ENCODE measurements at places on chromosomes 12 and 14. TPM values are rescaled to one million over a fixed set of nuclear protein-coding genes. Genes with fewer than 3 reads are reported as not detected.

DNA sequence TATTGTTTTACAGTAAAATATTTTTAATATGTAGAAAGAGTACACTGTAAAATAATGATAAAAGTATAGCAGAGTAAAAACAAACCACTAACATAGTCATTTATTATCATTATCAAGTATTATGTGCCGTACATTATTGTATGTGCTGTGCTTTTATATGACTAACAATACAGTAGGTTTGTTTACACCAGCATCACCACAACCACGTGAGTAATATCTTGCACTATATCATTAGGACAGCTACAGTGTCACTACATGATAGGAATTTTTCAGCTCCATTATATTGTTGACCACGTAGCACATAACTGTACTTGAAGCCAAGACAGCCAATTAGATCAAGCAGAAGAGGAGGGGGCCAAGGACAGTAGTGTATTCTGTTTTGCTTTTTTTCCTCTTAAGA lies 415.4 kb downstream of the RAD51B start:
- DNase-seq = no peak

DNA sequence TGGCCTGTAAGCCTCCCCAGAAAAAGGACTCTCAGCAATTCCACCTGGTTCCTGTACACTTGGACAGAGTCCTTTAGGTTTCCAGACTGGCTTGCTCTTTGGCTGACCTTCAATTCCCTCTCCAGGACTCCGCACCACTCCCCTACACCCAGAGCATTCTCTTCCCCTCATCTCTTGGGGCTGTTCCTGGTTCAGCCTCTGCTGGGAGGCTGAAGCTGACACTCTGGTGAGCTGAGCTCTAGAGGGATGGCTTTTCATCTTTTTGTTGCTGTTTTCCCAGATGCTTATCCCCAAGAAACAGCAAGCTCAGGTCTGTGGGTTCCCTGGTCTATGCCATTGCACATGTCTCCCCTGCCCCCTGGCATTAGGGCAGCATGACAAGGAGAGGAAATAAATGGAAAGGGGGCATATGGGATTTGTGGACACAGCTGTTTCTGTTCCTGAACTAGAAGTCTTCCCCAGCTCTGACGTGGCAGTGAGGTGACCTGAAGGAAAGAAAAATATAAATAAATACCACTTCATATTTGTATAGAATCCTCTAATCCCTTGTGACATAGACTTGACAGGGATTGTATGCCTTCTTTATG lies 1.3 kb downstream of the RNASE7 start:
- DNase-seq = no peak

- DNase-seq = no peak
Observed at GRCh38 chr12:65619018-65619417, 205.3 kb upstream of the HMGA2 start.

- DNase-seq = no peak
Observed at GRCh38 chr12:93315907-93316622, 61.7 kb upstream of the NUDT4 start.

- DNase-seq = no peak
Observed at GRCh38 chr12:103580026-103580425, 7.0 kb upstream of the STAB2 start.

DNA sequence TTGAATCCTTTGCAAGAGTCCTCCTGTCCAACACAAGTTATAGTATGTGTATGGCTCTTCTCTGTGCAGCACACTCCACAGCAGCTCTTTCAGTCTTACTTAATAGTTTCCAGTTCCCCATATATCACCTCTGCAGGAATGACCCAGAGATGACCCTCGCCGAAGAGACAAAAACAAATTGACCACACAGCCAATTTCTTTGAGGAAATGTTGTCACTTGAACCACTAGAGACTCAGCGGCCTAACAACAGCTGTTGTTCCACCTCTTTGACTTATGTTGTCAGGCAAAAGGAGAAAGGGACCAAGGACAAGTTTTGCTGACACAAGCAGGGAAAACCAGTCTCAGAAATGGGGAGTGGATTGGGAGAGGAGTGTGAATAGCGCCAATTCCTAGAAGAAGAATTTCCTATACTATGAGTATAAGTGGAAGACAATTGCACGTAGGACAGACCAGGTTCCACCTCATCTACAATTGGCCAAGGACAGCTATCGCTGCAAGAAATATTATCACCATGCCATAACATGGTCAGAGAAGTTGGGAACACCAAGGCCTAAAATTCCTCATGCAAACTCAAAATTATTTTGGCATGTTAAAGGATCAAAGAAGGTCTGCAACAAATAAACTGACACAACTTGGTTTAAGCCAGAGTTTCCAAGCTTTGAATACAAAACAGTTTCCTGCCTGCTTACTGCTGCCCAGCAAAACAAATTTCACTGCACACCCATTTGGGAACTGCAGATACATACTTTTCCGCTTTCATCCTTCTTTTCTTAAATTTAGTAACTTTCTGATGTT lies 41.7 kb upstream of the ITPR2 start:
- no peak for DNase-seq

DNA sequence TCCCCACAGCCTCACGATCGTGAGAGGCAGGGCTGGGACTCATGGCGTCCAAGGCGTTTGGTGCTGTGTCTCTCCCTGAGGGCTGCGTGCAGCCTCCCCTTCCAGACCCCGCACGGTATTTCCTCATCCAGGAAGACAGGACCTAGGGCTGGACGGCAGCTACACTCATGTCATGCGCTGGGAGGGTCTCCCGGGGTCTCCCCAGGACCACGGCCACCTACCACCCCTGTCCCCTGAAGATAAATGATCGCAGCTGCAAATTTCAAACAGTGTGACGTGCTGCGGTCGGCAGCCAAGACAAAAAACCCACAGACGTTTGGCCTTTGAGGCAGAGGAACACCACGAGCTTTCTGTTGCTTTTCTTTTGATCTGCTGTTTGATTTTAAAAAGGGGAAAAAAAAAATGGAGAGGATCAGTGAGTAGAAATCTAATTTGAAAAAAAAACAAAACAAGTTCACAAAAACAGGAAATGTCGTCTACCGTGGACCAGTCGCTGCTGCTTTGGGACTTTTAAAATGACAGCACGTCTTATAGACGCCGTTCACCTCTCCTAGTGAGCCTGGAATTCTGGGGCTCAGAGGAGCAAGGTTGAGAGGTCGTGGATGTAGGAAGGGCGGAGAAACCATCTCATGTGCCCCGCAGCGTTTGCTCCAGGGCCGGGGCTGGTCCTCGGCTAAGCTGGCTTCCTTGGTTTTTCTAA lies 237.6 kb downstream of the SLC41A2 start:
- DNase-seq = no peak

DNA sequence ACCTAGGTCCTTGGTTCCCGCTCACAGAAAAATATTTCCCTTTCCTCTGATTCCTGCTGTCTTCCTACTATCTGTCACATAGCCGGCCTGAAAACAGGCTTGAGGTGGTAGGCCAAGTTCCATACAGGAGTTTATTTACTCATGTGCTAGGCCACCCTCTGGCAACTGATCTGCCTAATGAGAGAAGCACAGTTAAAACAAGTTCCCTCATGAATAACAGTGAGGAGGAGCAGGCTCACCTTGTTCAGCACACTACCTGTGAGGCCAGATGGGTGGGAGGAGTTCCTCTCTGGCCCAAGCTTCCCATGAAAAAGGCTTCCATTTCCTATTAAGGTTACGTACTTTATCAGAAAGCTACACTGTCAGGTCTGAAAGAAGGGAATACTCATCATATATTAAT lies 206.0 kb downstream of the MYRFL start:
- DNase-seq = no peak

- no peak for DNase-seq
Observed at GRCh38 chr12:112486361-112486760, 67.6 kb downstream of the PTPN11 start.

- peak; percentile 74 for DNase-seq
Observed at GRCh38 chr14:33848706-33849454, 102.0 kb downstream of the EGLN3 start.

GRCh38 chr12:118326991-118327390 lies 45.7 kb downstream of the TAOK3 start:
- DNase-seq = no peak

- no peak for DNase-seq
Observed at GRCh38 chr12:9122091-9122609, 6.4 kb upstream of the A2M start.

- DNase-seq = no peak
Observed at GRCh38 chr14:49989966-49990365, 97.1 kb downstream of the ARF6 start.

GRCh38 chr12:11880381-11880780 lies 190.4 kb upstream of the BCL2L14 start:
- no peak for DNase-seq

DNA sequence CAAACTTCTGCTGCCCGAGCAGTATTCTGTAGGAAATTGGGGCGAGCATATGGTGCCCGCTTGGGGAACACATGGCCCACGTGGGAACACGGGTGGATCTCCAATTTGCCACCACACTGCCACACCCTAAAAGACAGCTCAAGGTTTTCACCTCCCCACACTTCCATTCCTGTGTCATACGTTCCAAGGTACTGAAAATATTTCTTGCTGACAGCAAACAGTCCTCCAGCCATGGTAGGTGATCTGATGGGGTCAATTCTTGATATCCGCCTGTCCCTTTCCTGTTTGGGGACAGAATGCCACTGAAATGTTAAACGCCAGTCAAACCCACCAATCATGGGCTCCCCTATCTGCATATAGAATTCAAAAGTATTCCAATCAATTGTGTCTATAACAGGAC lies 1.2 kb downstream of the GALNT4 start:
- no peak for DNase-seq

Gene SLC2A13
- 0.29 TPM for total RNA-seq

Gene EGLN3
- not detected for total RNA-seq

Gene TAS2R42
- not detected for total RNA-seq

Gene MAP1LC3B2
- total RNA-seq = 0.71 TPM

Gene TAS2R50
- 12.0 TPM for total RNA-seq

Gene PLA2G1B
- total RNA-seq = not detected

Gene TMEM52B
- total RNA-seq = not detected

Gene ADAMTS20
- total RNA-seq = not detected

Data from Karpas-422 (cell line).